ENCODE measurements at places on chromosomes 3 and 15. TPM values are rescaled to one million over a fixed set of nuclear protein-coding genes. Genes with fewer than 3 reads are reported as not detected.

The LRRN1 gene
- not detected for total RNA-seq

The SLC28A1 gene
- total RNA-seq: not detected

The MST1R gene
- total RNA-seq: 1.0 TPM

The CA12 gene
- 0.32 TPM for total RNA-seq

The CHAC1 gene
- total RNA-seq: 3.5 TPM

The KY gene
- total RNA-seq: not detected

The ZNF35 gene
- 9.2 TPM for total RNA-seq

The GOLGA8T gene
- 0.13 TPM for total RNA-seq

The SPINT1 gene
- total RNA-seq: 1.6 TPM

The PLCB2 gene
- total RNA-seq: 0.16 TPM

The MEX3B gene
- 11.1 TPM for total RNA-seq

The PARP14 gene
- total RNA-seq: 159 TPM

The SAMD7 gene
- not detected for total RNA-seq

The ZNF662 gene
- total RNA-seq: 0.81 TPM

The GOLGA8S gene
- total RNA-seq: not detected

The CHDH gene
- total RNA-seq: 1.2 TPM

The ITPR1 gene
- total RNA-seq: 58.8 TPM

The ITIH1 gene
- 0.16 TPM for total RNA-seq

The GPR149 gene
- not detected for total RNA-seq

The LYZL4 gene
- total RNA-seq: not detected

The TGM5 gene
- not detected for total RNA-seq

The KBTBD13 gene
- not detected for total RNA-seq

The TMEM212 gene
- not detected for total RNA-seq

The ZBED2 gene
- total RNA-seq: not detected

The CHCHD6 gene
- total RNA-seq: 6.2 TPM

The SCG5 gene
- total RNA-seq: 0.49 TPM

The UTS2B gene
- total RNA-seq: 0.32 TPM

The PAK6 gene
- total RNA-seq: not detected

The ULK4 gene
- 7.3 TPM for total RNA-seq

The ANKDD1A gene
- 1.8 TPM for total RNA-seq

The ADAMTS9 gene
- 64.8 TPM for total RNA-seq
